NCI-H2227 treated with DMSO at 0.1 percent for 48 hours (cell line): ENCODE measurements at places on chromosomes 16 and 17.

DNA sequence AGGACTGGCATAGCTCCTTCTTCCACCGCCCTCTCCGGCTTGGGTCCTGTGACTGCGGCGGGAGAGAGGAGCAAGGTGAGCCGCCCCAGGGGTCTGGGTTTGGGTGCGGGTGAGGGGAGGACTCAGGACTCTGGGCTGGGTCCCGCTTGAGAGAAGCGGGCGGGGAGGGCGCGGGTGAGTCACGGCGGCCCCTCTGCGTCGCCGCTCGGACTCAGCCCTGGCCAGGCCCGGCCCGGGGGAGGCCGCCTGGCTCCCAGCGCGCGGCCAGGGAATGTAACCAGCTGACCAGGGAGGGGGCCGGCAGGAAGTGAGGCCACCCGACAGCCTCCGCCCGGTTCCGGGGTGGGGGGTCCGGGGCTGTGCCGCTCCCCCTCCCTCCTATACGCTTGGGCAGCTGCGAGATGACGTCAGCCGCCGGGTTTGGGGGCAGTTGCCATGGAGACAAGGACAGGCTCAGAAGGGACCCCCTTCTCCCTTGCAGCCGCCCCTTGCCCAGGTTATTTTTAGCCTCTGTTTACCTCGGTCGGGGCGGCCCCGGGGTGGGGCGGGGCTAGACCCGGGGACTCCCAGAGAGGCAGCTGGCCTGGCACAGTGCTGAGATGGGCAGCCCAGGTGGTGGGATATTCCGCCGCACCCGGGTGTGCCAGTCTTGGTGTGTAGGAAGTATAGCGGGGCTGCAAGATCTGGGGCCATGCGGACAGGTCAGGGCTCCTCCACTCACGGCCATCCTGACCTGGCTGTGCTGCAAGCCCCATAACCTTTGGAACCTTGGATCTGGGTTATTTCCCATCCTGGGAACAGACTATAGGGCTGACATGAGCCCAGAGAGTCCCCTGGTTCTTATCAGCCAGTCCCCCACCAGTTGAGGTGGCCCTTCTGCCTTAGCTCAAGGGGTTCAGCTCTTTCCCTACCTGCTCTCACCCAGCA is 1.6 kb downstream of the RIPOR1 start:
- no peak for DNase-seq

- DNase-seq, result no peak
Observed at GRCh38 chr17:11816409-11816808, 180.9 kb downstream of the ZNF18 start.

GRCh38 chr17:4940555-4941318 is 669 bp downstream of the RNF167 start:
- DNase-seq, result no peak

DNA sequence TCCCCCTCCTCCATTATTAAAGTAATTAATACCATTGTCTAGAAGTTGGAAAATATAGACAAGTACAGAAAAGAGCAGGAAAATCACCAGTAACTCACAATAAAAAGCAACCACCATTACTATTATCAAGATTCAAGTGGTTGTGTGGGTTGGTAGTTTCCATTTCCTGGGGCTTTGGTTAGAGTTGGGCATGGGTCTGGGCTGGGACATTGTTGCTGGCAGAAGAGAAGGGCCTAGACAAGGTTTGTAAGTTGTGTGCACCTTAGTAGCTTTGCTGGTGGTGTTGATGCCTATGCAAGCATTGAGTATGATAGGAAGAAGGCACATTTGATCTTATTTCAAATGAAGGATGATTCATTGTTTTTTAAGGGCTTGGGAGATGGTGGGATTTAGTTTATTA is 25.4 kb upstream of the NFATC3 start:
- DNase-seq, result no peak

DNA sequence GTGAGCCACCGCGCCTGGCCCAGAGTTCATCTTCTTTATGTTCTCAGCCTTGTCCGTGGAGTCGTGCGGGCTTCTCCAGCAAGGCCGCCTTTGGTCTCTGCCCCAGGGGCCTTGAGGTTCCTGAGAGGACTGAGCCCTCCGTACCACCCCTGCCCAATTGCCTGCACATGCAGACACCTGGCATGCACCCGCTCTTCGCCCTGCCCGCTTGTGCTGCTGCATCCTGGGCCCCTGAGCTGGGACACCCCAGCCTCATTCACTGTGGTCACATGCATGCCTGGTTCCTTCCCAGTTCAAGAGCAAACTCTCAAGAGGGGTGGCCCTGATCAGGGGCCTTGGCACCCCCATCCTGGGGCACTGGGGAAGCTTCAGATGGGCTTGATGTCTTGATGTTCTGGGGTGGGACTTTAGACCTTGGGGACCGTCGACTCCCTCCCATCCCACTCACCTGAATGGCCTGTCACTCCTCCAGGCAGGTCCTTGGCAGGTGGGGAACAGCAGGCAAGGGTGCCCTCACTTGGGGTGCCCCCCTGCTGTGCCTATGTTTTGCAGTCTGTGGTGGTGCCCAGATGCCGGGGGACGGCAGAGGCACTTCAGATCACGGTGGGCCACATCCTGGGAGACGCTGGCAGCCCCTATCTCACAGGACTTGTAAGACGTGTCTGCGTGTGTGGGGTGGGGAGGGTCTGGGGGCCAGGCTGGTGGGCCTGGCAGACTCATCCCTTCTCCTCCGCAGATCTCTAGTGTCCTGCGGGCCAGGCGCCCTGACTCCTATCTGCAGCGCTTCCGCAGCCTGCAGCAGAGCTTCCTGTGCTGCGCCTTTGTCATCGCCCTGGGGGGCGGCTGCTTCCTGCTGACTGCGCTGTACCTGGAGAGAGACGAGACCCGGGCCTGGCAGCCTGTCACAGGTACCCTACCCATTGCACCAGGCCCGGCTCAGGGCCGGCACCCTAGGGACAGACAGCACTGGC is 12.7 kb upstream of the SPNS2 start:
- DNase-seq, result no peak

- peak; percentile 45 for DNase-seq
Observed at GRCh38 chr16:76278980-76279379, 1.8 kb downstream of the CNTNAP4 start.

GRCh38 chr17:52827526-52827925 is 669.0 kb upstream of the CA10 start:
- no peak for DNase-seq

GRCh38 chr16:82400046-82400445 is 226.7 kb upstream of the CDH13 start:
- no peak for DNase-seq

GRCh38 chr16:83533193-83533592 is 274.6 kb upstream of the HSBP1 start:
- no peak for DNase-seq

DNA sequence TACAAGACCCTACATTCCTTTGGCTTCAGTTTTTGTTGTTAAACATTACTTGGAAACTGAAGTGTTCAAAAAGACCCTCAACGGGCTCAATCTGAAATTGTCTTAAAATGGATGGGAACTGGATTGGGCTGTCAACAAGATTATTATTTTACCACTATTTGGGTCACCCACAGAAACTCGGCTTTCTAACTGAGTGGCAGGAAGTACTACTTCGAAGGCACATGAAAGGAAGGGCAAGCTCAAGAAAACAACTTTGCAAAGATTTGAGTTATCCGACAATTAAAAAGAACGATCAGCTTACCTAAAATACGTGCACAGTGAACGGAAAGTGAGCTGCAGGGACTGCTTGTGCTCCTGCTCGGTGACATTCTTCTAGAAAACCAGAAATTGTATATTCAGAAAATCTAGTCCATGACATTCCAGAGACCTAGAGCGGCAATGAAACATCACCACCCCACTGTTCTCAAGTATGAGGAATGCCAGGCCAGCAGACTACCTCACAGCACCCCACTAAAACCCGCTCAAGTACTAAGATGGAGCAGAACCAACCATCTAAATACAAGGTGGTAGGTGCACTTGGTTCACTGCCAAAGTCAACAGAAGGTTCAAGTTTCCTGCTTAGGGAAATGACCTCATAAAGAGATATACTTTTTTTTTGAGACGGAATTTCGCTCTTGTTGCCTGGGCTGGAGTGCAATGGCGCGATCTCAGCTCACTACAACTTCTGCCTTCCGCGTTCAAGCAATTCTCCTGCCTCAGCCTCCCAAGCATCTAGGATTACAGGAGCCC is 60.5 kb downstream of the ZZEF1 start:
- no peak for DNase-seq

- DNase-seq, result no peak
Observed at GRCh38 chr16:66752958-66753357, 1.5 kb upstream of the DYNC1LI2 start.

GRCh38 chr16:50932348-50932935 is 190.6 kb downstream of the CYLD start:
- no peak for DNase-seq

DNA sequence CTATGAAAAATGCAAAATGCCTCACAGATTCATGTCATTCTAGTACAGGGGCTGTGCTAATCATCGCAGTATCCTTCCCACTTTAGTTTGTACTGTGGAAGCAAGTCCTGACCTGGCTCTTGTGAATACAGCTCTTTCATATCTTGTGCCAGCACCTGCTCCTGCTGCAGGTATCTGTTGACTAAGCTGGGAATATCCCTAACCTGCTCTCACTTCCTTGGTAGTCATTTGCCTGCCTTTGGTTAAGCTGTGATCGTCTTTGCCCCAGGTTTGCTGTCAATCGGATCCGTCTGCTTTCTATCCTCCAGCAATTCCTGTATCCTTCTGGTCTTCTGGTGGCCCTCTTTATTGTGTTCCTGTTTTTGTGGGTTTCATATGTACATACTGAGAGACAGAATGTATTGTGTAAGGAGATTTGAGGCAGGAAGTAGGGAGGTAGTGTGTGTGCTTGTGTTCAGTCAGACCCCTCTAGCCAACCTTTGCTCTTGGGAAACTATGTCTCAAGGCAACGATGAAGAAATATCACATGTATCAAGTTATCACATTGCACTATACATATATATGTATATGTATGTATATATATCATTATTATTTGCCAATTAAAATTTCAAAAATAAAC is 7.7 kb upstream of the GINS3 start:
- no peak for DNase-seq

DNA sequence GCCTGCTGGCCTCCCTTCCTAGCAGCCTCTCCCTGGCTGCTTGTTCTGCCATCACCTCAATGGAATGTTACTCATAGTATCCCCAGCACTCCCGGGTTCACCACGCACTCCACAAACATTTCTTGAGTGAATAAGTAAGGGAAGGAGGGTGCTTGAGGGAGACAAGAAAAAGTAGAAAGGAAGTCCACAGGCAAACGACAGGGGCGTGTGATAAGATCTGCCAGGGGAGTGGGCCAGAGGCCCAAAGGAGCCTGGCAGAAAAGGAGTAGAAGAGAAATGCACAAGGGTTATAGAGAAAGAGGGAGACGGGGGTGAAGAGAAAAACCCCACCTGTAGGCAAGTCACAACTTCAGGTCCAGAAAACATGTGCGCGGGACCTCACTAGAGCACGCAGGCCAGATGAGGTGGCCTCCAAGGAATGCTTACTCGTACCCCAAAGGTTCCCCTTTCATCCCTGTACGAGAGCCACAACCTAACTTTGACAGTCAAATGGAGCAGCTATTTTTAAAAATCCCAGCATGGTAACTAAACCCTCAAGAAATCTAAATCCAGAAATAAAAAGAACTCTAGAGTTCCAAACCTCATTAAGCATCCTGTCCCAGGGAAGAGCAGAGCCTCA is 6.6 kb downstream of the ZDHHC7 start:
- no peak for DNase-seq

GRCh38 chr17:49843774-49844350 is 4.0 kb downstream of the TAC4 start:
- DNase-seq, result no peak

DNA sequence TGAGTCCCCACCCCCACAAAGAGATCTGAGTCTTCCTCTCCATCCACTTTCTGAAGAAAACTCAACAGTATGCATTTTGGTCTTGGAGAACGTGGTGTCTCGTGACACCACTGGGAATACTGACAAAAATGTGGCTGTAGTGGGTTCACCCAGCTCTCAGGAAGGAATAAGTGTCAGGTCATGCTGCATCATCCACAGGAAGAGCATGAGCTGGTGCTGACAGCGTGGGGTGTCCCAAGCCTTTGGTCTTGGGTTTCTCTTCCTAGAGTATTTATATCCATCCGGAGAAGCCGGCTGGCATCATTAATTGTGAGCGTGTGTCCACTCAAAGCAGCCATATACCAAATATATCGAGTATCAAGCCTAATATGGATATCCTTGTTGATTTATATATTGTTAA is 55.9 kb downstream of the C17orf67 start:
- no peak for DNase-seq
